CD4-positive, alpha-beta T cell (primary cell): ENCODE measurements at places on chromosomes 1 and 21.

DNA sequence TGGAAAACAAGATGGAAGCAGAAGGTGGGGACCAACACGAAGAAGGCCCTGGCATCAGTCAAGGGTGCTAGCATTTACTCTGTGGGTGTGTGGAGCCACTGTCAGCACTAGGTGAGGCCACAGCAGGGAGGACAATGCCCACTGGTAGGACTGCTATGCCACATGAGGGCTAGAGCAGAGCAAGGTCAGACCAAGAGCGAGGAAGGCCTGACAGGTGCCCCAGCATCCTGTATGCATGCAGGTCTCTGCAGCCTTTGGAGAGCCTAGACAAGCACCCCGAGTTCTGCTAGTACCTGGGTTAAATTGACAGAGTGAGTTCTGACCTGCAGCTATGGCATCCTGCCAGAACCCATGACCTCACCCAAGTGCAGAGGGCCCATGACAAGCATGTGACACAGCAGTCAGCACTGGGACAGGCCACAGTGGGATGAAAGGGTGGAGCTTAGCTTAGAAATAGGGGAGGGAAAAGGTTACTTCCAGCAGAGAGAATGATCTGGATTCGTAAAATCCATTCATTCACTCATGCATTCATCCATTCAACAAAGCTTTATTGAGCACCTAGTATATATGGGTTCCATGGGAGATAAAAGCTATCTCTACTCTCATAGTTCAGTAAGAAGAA, 9.0 kb upstream of the CSF1 start:
- DNase-seq = no peak

DNA sequence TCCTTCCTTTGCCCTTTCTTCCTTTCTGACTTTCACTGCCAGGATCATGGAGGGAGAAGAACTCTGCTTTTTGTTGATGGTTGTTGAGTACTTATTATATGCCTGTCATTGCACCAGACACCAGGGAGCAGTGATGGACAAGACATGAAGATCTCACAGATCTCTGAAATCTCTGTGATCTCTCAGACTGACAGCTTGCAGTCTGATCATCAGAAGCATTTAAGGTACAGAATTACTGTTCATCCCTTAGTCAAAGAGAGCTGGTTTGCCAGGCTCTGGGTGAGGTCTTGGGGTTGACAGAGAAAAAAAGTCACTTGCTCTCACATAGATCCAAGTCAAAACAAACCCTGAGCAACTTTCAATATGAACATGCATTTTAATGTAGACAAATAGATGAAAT, 299.5 kb upstream of the FMN2 start:
- no peak for DNase-seq

GRCh38 chr1:11174261-11174942, 14.8 kb upstream of the ANGPTL7 start:
- no peak for DNase-seq

DNA sequence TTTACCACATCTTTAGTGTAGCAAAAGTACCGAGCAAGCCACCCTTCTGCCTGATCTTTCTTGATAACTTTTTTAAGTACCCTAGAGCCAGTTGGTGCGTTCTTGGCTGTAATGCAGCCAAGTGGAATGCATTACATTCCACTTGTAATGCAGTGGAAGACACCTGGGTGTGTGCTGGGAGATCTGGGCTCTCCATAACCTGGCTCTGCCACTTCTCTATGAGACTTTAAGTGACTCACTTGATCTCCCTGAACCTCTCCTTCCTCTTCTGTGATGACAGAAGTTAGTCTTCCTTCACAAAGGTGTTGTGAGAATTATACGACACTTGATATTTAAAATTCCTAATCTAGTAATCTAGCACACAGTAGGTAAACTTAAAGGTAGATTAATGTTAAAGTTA, 35.3 kb upstream of the NFIA start:
- no peak for DNase-seq

DNA sequence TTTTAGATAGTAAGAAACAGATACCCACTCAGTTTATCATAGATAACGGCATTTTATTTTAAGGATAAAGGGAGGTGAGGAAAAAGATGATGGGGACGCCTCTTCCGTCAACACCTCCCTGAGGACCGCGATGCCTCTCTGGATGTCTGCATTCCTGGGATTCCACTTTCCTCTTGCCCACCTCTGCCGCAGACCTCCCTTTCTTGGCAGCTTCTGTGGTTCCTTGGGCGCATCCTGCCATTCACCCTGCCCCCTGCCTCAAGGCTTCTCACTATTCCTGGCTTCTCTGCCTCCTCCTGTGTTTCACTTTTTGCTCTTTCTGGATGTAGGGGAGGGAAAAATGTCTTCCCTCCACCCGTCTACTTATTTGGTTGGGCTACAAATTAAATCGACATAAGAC, 19.9 kb downstream of the HUNK start:
- no peak for DNase-seq

- peak; percentile 60 for DNase-seq
These were observed 15.7 kb upstream of the FGR start for GRCh38 chr1:27650539-27651175.

DNA sequence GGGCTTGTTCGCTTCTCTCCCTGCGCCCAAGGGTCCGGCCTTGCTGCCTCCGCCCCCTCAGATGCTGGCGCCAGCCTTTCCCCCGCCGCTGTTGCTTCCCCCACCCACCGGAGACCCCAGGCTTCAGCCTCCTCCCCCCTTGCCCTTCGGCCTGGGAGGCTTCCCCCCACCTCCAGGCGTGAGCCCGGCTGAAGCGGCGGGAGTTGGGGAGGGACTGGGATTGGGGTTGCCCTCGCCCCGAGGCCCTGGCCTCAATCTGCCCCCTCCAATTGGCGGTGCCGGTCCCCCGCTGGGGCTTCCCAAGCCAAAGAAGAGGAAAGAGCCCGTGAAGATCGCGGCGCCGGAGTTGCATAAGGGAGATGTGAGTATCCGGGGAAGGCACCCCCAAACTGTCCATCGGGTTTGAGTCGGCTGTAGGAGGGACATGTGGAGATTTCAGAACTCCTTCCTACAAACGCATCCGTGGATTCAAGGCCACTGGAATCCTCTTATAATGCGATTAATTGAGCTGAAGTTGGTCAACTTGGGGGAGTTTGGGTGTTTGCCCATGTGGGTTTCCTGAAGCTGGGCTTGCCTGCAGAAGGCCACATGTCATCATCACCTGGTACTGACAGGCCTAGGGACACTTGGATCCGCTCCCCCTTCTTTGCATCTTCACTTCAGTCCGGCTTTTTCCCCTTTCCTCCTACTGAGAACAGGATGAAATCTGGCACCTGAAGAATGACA, 707 bp downstream of the PRCC start:
- peak; percentile 8 for DNase-seq
